A549 treated with RU486 at 1 μM for 4 hours (cell line): ENCODE measurements at places on chromosomes 6 and 20. TPM values are rescaled to one million over a fixed set of nuclear protein-coding genes. Genes with fewer than 3 reads are reported as not detected.

The FOXP4 gene
- 15.9 to 26.4 TPM (median 21.2 TPM) in 5 replicates for total RNA-seq

The LAMA2 gene
- total RNA-seq: 0.26 to 1.5 TPM (median 0.57 TPM) in 5 replicates

The CHMP4B gene
- total RNA-seq: 183 to 211 TPM (median 188 TPM) in 5 replicates

The KCNQ2 gene
- total RNA-seq: 0.49 to 1.3 TPM (median 0.60 TPM) in 5 replicates
